ENCODE measurements at places on chromosomes 13 and 19.
A peak's percentile ranks its signal among the peaks of the same experiment; 100 is the strongest.

DNA sequence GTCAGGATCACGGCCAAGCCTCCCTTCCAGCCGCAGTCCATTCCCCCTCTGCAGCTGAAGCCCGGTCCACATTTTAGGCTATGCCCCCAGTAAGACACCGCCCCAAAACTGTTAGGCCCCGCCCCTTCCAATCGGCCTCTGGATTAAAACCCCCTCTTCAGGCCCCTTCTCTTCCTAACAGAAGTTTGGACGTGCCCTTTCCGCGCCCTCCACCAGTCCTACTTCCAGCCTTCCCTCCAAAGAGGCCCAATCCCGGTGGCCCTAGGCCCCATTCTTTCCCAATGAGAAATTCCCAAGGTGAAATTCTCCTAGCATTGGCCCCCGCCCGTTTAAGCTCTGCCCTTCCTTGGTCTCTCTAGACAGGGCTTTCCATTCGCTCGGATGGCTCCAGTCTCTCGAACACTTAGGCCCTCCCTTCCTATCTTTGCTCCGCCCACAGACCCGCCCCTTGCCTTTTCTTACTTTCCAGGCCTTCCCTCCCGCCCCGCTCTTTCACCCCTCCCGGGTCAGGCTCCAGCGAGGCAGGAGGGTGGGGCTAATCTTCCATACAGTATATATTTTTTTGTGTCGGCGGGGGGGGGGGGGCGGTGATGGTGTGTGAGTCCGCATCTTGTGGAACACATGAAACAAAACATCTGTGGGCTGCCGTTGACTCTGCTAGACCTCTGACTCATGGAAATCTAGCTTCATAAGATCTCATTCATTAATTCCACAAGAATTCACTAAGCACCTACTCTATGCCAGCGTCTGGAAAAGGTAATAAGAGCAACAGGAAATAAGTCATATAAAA is 13.6 kb downstream of the LTBP4 start:
- peak; percentile 85 for DNase-seq

GRCh38 chr13:109700176-109700575 is 86.2 kb downstream of the IRS2 start:
- no peak for DNase-seq

- DNase-seq, result no peak
Measured at GRCh38 chr13:63643543-63643942, 2227.9 kb upstream of the PCDH20 start.

DNA sequence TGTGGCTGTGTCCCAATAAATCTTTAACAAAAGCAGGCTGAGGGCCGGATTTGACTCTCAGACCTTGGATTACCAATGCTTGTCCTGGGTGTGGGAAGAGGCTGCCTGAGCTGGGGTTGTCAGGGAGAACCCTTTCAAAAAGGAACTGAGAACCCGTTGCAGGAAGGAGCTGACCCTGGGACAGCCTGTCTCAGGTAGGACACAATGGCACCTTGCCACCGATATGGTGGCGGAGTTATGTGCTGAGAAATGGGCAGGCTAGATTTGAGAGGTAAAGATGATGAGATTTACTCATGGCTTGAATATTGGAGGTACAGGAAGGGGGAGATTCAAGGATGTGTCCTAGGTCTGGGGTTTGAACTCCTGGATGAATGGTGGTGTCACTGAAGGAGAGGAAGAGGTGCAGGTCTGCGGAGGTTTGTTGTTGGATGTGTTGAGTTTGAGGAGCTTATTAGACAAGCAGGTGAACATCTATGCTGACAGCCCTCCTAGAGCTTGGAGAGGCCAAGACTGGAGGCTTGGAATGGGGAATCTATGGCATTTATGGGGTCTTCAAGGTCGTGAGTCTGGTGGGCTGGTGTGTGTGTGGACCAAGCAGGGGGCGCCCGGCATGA is 7.2 kb downstream of the PLEKHF1 start:
- DNase-seq, result no peak

- no peak for DNase-seq
Measured at GRCh38 chr13:49219647-49220035, 497 bp upstream of the MLNR start.

DNA sequence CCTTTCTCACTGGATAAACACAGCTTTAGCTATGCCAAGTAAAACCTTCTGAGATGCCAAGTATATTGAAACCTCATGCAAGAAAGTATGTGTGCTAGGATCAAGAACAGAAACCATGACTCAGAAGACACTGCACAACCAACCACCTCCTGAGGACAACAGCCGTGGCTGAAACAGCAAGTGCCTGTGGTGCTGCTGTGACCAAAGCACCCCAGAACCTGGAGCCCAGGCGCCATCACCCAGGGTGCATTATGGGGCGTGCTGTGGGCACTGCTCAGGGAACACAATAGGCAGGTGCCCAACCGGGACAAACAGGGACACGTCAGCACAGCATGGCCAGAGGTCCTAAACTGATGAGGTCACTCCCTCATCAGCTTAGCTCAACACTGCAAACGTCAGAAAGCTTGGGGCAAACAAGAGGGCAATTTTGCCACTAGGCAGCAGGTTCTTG is 101.3 kb upstream of the SLC15A1 start:
- peak; percentile 46 for DNase-seq

DNA sequence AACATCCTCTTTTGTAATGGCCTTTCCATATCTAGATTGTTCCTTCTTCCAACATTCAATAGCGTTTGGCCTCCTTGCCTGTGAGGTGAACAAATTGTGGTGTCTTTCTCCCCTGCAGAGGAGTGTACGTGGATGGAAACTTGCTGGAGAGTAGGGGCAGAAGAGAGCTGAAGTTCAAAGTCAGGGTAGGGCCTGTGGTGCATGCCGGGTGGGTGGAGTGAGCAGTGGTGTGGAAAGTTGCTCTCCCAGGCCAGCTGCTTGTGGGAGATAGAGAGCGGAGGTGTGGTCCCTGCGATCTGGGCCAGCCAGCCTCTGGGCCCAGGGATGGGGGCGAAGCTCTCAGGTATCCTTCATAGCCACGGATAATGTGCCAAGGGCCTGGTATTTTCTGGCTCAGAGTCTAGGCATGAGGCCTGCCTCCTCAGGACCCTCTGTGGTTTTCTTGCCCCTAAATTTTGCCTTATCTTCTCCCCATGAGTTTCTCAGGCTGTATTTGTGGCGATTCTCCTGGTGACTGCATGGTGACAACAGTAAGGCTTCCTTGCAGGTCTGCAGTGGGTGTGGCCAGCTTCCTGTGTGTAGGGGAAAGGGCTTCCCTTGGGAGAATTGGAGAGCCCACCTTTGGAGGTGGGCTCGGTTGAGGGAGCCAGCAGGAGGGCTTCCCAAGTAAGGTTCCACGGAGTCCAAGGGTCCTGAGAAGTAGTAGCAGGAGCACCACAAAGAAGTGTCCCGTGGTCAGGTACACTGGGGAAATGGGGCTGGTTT is 6.7 kb downstream of the RGCC start:
- DNase-seq, result no peak

DNA sequence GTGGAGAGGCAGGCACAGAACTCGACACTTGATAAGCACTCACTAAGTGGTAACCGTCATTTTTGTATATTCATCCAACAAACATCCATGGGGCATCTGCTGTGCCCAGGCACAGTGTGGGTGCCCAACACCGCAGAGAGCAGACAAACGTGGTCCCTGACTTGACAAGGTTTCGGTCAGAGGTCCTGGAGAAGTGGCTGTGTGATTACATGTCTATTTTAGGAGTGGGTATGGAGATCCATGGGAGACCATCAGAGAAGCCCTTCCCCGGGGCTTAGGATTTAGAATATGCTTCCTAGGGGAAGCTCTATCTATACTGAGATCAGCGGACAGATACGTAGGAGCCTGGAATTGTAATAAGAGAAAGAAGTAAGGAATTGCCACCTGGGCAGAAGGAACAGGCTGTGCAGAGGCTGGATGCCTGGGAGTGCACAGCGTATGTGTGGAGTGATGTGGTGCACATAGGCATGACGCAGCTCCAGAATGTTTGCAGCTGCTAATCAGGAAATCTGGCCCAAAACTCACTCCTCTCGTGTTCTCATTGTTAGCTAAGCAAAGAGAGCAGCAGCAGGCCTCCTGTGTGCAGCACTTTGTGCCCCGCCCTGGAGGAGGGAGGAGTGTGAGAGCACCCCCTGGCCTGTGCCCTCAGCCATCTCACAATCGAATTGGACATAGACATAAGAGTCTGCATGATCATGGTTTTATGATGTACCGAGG is 23.0 kb upstream of the IRS2 start:
- DNase-seq, result no peak

GRCh38 chr13:30364133-30364532 is 56.8 kb upstream of the KATNAL1 start:
- no peak for DNase-seq

DNA sequence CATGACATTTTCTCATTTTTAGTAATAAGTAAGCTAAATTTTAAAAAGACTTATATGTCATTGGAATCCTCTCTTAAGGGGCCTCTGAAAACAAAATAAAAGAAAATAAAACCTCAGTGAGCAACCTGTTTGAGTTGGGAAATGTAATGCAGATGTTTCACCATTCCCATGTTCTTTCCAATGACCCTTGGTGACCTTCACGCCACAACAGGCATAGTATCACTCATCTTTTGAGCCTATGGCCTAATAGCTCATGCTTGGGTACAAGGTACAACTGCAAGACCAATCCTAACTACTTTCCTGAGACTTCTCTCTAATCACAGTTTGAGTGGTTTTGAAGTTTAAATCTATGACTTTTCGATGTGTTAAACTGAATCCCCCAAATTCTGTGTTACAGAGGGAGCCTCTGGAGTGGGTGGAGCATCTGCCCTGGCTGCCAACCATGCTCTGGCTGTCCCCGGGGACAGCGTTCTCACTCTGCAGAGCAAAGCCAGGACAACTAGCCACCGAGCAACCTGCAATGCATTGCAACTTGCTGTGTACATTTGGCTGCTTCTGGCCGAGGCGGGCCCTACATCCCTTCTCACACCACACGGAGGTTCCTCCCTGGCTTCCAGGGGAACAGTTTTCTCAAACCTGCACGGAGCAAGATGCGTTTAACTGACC is 307.9 kb upstream of the MAB21L1 start:
- no peak for DNase-seq

DNA sequence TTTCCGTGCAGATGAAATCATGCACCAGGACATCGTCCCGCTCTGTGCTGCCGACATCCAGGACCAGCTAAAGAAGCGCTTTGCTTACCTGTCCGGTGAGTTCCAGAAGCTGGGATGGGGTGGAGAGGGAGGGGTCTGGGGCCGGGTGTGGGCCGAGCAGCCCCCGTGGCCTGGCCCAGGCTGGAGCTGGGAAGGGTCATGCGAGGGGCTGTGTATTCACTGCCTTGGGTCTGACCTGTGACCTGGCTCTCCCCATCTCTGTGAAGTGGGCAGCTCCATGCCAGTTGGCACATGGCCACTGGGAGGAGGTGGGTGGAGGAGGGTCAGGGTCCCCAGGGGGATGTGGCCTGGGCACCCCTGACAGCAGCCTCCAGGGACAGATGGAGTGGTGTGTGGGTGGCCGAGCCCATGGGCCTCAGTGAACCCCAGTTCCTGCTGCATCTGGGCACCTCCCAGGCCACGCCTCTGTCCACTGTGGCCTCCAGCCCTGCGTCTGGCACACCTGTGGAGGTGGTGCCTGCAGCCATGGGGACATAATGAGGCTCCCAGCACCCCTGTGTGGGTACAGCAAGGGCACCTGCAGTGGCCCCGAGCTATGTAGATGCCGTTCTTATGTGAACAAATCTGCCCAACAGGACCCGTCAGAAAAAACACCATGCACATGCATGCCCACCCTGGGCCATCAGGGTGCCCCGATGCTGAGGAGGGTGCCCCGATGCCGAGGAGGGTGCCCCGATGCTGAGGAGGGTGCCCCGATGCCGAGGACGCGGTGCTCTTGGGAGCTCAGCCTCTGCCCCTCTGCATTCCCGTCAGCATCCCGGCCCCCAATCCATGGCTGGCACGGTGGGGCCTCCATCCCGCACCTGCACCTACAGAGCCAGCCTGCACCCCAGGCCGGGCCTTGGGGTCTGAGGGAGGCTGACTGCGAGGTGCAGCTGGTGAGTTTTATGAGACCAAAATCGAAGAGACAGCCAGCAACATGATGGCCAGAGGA is 46.0 kb downstream of the MCF2L start:
- DNase-seq, result no peak

DNA sequence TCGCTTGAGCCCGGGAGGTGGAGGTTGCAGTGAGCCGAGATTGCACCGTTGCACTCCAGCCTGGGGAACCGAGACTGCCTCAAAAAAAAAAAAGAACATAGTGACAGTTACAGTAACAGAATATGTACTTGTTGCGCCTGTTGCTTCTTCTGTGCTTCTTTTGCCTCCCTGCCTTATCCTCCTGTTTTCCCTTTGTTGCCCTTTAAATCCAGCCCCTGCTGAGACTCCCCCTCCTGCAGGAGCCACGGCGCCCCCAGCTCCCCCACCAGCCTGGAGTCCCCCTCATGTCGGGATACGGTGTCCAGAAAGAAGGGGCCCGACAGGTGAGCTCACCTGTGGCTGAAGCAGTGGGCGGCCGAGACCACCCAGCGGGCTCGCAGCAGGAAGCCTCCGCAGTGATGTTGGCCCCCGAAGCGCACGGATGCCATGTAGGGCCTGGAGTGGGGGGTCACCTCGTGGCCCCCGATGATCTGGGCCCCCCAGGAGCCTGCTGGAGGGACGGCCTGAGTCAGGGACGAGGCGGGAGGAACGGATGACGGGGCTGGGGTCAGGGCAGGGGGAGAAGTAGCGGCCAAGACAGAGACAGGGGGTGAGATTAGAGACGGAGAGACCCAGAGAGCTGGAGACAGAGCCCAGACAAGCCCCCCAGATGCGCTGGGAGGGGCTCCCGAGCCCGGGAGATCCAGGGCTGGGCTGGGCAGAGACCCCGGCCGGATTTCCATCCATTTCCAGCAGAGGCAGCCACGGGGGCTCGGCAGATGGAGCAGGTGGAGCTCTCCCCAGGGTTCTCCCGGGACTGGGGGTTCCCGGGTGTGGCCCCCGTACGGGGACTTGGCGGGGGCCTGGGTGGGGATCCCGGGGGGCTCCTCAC is 536 bp downstream of the PRSS57 start:
- no peak for DNase-seq

DNA sequence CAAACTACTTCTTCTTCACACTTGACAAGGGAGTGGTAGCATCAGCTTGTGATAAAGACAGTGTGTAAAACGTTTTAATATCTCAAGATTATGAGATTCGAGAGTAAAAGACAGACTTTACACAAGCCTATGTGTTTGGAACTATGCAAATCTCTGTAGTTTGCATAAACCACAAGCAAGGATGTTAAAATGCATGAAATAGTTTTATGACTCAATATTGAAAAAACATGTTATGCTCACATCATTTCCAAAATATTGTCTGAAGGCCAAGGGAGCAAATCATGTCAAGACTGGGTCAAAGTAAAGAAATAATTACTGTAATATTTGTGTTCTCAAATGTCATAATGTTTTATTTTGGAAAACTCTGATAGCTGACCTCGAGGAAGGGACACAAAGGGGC is 316.8 kb upstream of the KLF12 start:
- DNase-seq, result no peak

GRCh38 chr13:35164324-35164932 is 222.4 kb downstream of the NBEA start:
- no peak for DNase-seq

GRCh38 chr19:35495107-35496064 is 5.1 kb upstream of the KRTDAP start:
- DNase-seq, result peak; percentile 58

GRCh38 chr19:7716762-7717161 is 14.8 kb upstream of the FCER2 start:
- DNase-seq, result no peak

GRCh38 chr19:42132851-42133528 is 744 bp upstream of the POU2F2 start:
- peak; percentile 82 for DNase-seq
